ENCODE measurements at places on chromosomes 5 and 9. TPM values are rescaled to one million over a fixed set of nuclear protein-coding genes. Genes with fewer than 3 reads are reported as not detected.
A peak's percentile ranks its signal among the peaks of the same experiment; 100 is the strongest.

The ADAMTSL2 gene
- 9.4 TPM for total RNA-seq

The INSL6 gene
- total RNA-seq, result 45.4 TPM

The N4BP3 gene
- 3.2 TPM for total RNA-seq

The ANAPC2 gene
- total RNA-seq, result 98.5 TPM

The IFNA2 gene
- 1.3 TPM for total RNA-seq

The PCDHGA3 gene
- total RNA-seq, result 19.3 TPM

DNA sequence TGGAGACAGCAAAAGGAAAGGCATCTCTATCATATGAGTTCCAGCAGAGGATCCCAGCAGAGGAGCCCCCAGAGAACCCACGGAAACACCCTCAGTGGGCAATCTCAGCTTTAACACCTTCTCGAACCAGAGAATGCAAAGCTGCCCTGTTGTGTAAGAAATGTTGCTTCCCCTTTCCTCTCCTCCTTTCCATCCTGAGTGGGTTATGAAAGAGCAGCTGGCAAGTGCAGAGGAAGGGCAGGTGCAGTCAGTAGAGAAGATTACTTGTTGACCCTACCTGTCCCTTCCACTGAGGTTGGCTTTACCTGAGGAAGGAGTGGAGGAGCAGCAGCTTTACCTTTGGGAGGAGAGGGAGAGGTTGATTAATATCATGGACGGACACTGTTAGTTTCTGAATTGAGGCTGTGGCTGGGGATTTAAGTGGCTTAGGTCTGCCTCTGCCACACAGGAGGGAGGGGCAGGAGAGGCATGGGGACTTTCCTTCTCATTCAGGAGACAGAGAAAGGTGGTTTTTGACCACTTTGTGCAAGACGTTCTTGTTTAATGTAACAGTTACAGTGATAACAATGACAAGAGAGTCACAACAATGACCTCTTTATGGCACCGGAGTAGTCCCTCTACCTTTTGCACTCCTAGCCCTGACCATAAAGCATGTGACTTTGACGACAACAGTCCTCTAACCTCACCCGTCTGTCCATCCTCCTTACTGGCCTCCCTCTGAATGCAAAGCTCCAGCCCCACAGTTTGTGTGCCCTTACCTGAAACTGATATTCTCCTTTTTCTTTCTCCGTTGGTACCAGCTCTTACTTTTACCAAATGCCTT is 254.8 kb downstream of the NSG2 start:
- H3K27ac ChIP-seq, result peak overlapping the region; percentile 39
- H3K36me3 ChIP-seq, result no peaks in the 10 kb centered on the region
- no peaks in the 10 kb centered on the region for H3K27me3 ChIP-seq
- H3K4me1 ChIP-seq, result peaks cover 18% of the 10 kb centered on the region

DNA sequence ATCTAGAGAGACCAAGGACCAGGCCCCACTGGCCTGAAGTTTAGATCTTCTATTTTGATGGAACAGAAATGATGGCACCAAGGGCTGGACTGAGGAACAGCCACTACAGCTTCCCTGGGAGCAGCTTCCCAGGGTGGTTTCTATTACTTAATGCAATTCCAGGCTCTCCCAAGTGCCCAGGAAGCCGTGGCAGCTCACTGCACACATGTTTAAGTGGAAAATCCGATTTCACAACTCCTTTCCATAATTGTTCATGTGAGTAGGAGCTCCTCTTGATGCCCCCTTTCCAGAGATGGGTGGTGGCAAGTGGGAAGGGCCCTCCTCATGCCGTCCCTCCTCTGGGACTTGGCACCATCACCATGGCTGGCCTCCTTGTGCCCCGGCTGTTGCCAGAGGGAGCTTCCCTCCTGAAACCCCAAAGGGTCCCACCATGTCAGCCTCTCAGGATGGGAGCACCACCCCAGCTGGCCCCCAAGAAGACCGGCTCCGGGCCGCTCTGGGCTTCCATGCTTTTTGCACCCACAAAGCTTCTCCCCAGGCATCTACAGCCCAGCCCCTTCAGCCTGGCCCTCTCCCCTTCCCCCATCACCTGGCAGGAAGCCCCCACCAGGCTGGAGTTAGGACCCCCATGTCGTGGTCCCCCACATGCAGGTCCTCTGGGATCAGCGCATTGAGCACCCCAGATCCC is 9.1 kb upstream of the UBAC1 start:
- DNase-seq, result no peak
- H3K4me3 ChIP-seq, result no peak overlapping the region
- peaks cover 7% of the 10 kb centered on the region for H3K4me1 ChIP-seq
- no peaks in the 10 kb centered on the region for H3K36me3 ChIP-seq

- H3K27ac ChIP-seq, result no peak overlapping the region
- no peaks in the 10 kb centered on the region for H3K4me1 ChIP-seq
- H3K27me3 ChIP-seq, result no peaks in the 10 kb centered on the region
- no peaks in the 10 kb centered on the region for H3K36me3 ChIP-seq
- no peak overlapping the region for H3K4me3 ChIP-seq
Observed at GRCh38 chr5:107821288-107821687, 150.6 kb upstream of the EFNA5 start.

DNA sequence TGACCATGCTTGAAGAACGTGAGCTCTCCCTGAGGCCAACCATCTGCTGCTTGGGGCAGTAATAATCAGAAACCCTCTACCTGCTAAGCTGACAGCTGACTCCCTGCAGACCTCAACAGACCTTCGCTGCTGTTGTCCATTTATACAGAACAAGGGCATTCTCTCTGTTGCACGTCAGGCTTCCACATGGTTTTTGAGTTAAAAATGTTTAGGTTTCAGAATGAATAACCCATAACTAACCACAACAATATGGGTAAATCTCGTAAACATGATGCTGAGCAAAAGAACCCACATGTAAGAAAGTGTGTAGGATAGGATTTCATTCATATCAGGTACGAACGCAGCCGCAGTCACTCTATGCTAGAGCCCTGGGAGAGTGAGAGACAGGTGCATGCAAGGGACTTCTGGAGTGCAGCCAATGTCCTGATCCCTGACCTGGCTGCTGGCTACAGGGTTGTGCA is 348.5 kb downstream of the MED10 start:
- H3K27ac ChIP-seq, result no peak overlapping the region
- no peak for DNase-seq
- no peak overlapping the region for H3K4me3 ChIP-seq
- no peaks in the 10 kb centered on the region for H3K36me3 ChIP-seq
- no peaks in the 10 kb centered on the region for H3K4me1 ChIP-seq

DNA sequence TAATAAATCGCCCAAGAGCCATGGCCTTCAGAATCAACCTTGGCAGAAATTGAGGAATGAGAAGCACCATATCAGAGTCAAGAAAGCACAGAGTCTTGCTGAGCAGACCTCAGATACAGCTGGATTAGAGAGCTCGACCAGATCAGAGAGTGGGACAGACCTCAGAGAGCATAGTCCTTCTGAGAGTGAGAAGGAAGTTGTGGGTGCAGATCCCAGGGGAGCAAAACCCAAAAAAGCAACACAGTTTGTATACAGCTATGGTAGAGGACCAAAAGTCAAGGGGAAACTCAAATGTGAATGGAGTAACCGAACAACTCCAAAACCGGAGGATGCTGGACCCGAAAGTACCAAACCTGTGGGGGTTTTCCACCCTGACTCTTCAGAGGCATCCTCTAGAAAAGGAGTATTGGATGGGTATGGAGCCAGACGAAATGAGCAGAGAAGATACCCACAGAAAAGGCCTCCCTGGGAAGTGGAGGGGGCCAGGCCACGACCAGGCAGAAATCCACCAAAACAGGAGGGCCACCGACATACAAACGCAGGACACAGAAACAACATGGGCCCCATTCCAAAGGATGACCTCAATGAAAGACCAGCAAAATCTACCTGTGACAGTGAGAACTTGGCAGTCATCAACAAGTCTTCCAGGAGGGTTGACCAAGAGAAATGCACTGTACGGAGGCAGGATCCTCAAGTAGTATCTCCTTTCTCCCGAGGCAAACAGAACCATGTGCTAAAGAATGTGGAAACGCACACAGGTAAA is 4.5 kb downstream of the NFX1 start:
- no peak for DNase-seq
- H3K4me1 ChIP-seq, result peaks cover 27% of the 10 kb centered on the region
- no peaks in the 10 kb centered on the region for H3K36me3 ChIP-seq
- no peak overlapping the region for H3K27ac ChIP-seq
- H3K27me3 ChIP-seq, result no peaks in the 10 kb centered on the region
